Activated T-helper 1 cell treated with Interleukin-2 at 50 U/mL for 16 hours (primary cell): ENCODE measurements at places on chromosomes 6 and 20.

DNA sequence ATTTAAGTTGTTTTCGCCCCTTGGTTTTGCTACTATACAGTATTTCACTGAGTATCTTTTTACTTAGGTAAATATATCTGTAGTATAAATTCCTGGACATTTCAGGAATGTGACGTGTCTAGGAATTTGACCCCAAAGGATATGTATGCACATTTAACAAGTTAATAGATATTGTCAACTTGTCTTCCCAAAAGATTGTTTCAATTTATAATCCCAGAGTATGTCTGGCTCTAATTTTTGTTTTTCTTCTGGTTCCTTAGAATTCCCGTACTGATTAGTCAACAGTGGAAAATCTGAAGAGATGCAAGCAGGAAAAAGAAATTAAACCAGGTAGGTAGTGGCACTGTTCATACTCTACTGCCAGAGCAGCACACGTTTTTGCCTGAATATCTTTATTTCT, 7.2 kb downstream of the PKIG start:
- DNase-seq, result no peak

DNA sequence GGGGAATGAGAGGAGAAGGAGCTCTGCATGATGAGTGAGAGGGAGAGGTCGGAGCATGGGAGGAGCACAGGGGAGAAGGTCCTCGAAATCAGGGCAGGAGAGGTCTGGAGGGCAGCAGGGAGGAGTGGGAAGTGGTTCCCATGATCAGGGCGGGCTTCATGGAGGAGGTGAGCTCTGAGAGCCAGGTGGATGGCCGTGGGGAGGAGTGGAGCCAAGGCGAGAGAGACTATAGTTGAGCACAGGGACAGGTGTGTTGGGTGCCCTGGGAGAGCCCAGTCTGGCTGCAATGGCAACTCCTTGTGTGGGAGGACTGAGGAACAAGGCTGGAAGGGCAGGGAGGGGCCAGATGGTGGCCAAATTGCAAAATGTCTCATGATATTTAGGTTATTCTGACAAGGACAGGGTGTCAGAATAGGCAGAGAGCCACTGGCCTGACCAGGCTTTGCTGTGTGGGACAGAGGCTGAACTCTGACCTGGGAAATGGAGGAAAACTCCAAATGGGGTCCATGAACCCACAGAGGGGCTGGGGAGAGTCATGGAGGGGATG, 21.4 kb downstream of the TTBK1 start:
- DNase-seq, result no peak

DNA sequence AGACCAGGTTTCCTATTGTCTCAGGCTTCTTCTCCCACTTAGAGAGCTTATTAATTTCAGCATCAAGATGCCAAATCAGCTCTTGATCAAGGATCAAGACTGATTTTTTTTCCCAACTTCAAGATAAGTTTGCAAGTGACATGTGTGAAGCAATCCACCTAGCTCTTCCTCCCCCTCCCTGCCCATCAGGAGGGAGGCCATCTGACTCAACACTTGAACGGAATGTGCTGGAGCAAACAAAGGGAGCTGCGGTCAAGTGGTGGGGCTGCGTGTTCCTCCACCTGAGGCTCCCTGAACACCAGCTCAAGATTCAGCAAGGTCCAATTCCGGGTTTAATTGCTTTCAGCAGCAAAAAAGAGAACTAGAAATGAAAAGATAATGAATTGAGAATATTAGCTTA, 38.7 kb downstream of the TTI1 start:
- no peak for DNase-seq

DNA sequence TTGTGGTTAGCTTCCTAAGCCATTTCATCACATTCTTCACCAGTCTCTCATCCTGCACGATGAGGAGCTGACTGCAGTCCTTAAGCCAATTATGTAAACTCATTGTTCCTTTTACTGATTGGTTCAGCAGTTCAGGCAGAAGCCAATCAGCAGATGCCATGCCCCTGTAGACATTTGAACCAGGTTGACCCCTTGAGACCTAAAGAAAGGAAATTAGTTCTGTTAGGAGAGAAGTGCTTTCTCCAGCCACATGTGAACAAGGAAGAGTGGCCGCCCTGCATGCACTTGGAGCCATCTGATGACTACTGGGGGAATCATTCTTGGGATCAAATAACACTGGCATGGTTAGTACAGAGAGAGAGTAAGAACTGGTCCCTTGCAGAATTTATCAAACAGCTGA, 535.2 kb upstream of the ID4 start:
- no peak for DNase-seq

- no peak for DNase-seq
Observed at GRCh38 chr6:3888153-3888957, 39.2 kb downstream of the FAM50B start.

- no peak for DNase-seq
Observed at GRCh38 chr6:157763904-157764177, 59.2 kb upstream of the SNX9 start.

GRCh38 chr20:33994222-33994913, 657 bp downstream of the RALY start:
- DNase-seq, result peak; percentile 76

DNA sequence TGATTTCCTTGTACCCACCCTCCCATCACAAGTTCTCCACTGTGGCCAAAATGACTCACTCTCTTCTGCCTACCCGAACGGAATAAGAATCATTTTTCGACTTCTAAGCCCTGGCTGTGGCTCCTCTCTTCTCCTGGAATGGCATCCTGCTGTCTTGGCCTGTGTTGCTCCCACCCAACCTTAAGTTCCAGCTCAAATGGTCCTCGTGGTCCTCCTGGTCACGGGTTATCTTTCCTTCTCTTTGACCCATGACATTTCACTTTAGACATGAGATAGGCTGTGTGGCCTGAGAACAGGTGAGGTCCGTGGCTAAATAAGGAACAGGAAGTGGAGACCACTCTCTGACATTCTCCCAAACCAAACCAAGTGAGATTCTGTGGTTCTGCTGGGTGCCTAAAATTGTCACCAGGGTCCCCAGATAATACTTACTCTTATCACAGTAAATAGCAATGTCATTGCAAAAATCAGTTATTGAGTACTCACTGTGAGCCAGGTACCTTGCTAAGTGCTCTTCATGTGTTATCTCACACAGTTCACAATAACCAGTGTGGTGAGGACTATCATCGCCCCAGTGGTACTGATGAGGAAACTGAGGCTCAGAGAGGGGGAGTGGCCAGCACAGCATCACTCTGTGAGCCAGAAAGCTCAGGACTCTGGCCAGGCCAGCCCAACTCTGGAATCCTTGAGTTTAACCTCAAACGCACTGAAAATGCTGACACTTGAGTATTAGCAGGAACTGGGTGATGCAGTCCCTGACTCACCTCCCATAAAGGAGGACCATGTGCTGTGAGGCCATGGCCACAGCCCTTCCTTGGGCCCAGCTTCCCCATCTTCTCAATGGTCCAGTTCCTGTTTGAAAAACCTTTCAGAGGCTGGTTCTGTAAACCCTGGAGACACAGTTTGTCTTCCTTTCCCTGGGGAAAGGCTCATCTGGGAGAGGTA, 74.8 kb upstream of the SIRPA start:
- DNase-seq, result no peak

GRCh38 chr6:147873816-147874215, 365.3 kb downstream of the SAMD5 start:
- no peak for DNase-seq

DNA sequence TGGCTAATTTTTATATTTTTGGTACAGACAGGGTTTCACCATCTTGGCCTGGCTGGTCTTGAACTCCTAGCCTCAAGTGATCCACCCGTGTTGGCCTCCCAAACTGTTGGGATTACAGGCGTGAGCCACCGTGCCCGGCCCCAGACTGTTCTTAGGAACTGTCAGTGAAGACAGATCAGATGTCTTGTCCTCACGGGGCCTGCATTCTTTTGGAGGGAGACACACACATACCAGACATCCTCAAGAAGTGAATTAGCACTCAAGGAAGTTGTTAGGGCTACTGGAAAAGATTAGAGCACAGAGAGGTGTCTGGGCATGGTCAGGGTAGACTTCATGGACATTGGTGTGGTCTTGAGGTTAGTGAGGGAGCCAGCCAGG, 10.3 kb upstream of the LPIN3 start:
- no peak for DNase-seq

DNA sequence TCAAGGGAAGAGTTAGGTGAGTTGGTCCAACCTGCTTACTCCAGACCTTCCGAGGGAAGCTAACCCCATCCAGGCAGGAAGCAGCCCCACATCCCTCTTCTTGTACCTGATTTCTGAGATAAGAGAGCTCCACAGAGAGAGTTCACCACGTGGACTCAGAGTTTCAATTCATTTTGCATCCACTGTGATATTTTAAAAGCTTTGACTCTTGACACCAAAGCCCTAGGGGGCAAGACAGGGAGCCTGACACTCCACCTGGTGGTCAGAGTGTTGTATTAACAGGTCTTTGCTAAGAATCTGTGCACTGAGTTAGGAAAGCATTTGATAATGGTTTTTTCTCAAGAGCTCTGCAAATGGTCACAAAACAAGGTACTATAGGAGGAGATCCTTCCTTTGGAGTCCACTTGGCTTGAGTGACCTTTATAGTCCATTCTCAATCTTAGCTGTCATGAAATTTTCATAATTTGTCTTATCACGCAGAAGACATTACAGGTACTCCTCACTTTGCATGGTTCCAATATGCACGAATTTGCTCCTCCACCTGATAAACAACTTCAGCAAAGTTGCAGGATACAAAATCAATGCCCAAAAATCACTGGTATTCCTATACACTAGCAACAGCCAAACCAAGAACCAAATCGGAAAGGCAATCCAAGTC, 56.2 kb upstream of the RIPOR2 start:
- peak; percentile 54 for DNase-seq

GRCh38 chr6:167275436-167275835, 15.7 kb upstream of the UNC93A start:
- no peak for DNase-seq

DNA sequence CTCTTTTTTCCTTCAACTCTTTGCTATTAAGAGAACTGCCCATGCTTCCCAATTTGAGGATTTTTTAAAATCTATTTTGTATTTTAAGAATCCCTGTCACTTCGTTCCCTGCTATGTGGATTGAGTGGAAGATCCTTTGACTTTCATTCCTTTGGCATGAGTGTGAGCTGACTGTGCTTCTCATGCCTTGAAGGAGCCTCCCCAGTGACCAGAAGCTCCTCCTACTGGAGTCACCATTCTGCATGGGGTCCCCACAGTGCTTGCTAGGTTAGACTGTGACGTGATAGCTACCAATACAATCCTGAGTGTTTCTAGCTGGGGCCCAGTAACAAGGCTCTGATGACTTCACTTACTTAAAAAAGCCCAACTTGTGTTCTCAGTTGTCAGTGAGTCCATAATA, 104.4 kb upstream of the LAMP5 start:
- DNase-seq, result no peak

DNA sequence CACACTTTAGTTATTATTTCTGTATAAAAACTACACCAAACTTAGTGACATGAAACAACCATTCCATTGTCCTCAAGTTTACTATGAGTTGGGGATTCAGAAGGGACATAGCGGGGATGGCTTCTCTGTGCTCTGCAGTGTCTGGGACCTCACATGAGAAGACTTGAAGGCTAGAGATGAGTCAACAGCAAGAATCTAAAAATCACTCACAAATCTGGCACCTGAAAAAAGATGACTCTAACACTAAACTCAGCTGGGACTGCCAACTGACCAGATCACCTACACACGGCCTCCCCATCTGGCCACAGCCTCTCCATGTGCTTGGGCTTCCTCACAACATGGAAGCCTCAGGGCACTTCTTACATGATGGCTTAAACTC, 63.0 kb upstream of the EYA2 start:
- DNase-seq, result no peak

GRCh38 chr6:115971785-115972184, 88.9 kb downstream of the FRK start:
- DNase-seq, result no peak

DNA sequence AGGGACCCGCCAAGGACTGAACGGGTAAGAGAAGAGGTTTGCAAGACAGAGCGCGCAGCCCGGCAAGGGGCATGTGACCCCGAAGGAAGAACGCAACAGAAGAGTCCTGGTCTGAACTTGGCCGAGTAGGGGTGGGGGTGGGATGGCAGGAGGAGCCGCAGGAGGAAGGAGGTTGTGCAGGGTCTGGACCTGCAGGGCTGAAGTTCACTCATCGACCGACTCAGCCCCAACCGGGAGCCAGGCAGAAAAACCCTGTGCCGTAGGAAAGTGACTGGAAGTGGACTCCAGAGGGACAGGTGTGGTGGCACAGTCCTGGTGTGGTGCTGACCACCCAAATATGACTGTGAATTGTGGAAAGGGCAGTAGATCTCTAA, 15.2 kb downstream of the ADISSP start:
- DNase-seq, result no peak

- no peak for DNase-seq
Observed at GRCh38 chr20:64164123-64164836, at the start of gene MYT1. MYT1 (plus strand) TSS chr20:64164452; CDS start chr20:64198862, 34,410 bp downstream.

GRCh38 chr6:159728531-159728964, 1.2 kb downstream of the WTAP start:
- DNase-seq, result no peak

DNA sequence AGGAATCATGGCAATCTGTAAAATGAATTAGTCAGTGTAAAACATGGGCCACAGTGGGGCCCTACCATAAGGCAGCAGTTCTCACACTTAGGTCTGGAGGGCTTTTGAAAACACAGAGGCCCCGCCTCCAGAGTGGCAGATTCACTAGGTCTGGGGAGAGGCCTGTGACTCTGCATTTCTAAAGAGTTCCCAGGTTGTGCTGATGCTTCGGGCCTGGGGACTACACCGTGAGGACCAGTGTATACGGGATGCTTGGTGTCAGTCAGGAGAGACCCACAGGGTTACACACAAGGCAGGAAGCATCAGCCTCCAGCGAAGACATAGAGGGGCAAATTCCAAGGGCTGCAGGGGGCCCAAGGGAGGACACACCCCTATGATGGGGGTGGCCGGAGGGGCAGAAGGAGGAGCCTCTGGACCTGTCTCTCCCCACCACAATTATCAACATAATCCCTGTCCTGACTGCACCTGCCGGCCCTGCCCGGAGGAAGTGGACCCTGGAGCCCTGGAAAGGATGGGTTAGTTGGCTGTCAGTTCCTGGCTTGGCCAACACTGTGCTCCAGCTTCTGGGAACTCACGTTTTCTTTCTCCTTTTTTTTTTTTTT, 46.7 kb downstream of the FGD2 start:
- no peak for DNase-seq

DNA sequence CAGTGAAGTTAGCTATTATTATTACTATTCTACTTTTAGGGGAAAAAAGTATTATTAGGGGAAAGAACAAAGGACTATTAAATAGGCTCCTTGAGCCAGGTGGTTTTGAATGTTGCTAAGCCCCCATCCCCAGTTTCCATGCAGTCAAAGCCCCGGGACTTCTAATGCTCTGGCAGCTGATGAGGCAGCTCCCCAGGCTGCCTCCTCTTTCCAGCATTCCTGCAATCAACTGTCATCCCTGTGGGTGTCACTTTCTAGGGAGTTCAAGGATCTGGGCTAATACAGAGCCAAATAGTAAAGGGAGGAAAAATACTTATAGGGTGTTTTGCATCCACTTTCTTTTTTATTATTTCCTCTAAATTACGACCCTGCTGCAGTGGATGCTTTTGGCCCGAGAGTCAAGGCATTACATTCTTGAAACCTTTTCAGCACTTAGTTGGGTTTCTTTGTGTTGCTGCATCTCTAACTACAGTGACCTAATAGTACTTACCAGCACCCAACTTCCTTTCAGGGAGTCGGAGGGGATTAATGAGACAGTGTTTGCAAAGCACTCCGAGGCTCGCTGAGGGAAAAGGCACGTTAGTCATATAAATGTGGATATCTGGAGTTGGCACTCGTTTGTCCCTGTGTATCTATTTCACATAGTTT, 303.9 kb upstream of the MAP3K7 start:
- DNase-seq, result no peak
